Kidney capillary endothelial cell (primary cell): ENCODE measurements at places on chromosomes 12 and 14.

GRCh38 chr12:59087077-59087673 is 166.9 kb upstream of the LRIG3 start:
- DNase-seq: peak; percentile 34

DNA sequence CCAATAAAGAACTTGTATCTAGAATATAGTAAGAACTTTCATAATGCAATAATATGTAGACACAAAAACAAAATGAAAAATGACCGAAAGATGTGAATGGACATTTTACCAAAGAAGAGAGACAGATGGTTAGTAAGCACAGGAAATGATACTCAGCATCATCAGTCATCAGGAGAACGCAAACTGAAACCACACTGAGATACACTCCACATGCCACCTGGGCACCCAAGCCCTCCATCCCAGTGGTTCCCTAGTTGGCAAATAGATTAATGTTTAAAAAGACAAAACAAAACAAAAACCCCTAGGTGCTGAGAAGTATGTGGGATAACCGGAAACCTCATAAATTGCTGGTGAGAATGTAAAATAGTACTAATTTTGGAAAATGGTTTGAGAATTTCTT is 26.8 kb upstream of the VPS33A start:
- DNase-seq: no peak

- no peak for DNase-seq
Observed at GRCh38 chr14:68793734-68794129, 865 bp upstream of the ZFP36L1 start.

- no peak for DNase-seq
Observed at GRCh38 chr12:80946591-80946990, 8.9 kb upstream of the LIN7A start.

DNA sequence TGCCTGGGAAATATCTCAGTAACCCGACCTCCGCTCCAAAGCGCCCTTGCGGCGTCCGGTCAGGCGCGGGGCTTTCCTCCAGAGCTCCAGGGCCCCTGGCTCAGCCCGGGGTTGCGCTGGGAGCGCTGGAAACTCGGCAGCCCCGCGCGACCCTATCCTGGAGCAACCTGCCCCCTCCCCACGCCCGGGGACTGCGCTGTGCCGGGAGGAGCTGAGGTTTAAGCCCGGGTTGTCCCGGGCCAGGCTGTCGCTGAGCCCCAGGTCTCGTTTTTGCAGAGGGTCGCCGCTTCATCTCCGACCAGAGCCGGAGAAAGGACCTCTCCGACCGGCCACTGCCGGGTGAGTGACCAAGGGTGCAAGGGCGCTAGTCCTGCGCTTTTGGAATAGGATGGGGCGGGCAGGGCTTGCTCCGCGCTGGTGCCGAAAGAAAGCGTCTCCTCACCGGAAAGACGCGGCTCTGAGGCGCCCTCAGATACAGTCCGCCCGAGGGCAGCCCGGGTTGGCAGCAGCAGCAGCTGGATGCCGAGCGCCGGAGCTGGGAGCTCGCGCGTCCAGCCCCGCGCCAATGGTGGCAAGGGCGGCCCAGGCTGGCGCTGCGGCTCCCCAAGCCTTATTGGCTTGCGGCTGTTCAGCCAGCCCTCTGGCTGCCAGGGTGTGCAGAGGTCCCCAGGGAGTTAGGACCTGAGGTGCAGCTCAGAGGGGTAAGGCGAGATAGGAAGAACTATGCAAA is 1.5 kb downstream of the SPX start:
- DNase-seq: peak; percentile 26

DNA sequence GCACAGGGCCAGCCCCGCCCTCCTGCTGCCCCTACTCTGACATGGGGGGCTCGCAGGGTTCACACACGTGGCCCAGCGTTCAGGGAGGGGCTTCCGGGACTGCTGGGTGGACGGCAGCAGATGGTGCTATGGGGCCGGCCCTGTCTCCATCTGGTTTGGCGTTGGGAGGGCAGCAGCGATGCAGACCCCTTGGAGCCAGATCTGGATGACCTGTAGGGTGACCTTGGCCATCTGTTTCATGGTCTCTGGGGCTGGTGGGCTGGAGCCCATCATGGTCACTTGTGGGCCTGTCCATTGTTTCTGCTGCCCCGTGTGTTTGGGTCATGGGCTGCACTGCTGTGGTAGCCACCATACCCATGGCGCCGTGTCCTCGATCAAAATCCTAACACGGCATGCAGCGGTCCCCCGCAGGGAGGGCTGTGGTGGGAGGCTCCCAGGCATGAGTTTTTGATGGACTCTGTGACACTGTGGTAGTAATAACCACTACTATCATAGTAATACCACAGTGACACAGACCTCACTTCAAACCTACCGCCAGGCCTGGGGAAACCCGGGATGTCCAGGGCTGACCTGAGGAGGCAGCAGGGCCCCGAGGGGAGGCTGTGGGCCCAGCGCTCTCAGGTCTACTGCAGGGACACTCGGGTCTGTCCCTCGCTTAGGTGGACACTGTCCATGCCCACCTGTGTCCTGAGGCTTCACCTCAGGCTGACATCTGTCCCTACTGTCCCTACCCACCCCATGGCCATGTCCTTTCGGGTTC is 359.4 kb downstream of the TMEM121 start:
- DNase-seq: no peak

- DNase-seq: no peak
Observed at GRCh38 chr14:23055621-23056144, 1.6 kb downstream of the CDH24 start.
